Lung (tissue), 17 donors: ENCODE measurements at places on chromosomes 12 and 14.

GRCh38 chr12:11543457-11544158 is 105.9 kb upstream of the ETV6 start:
- peak; percentile 29 for DNase-seq

DNA sequence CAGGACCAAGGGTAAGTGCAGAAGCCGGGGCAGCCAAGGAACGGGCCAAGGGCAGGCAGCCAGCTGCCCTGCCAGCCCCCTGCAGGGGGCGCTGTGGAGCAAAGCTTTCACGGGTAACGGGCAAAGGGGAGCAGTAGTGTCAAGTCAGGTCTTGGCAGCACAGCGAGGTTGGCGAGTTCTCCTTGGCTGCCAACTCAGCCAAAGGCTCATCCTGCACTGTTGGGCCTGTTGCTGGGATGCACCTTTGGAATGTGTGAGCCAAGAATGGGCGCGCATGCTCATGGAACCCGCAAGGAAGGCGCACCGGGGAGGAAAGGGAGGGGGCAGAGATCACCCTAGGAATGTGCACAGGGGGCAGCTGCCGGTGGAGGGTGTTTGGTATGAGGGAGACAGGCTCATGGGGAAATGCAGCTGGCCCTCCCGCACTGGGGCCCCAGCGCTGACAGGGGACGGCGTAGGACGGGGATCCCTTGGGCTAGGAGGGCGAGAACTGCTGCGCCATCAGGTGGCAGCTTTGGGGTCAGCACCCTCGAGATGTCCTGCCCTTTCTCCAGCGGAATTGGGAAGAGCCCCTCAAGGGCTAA is 138.0 kb downstream of the ASCL4 start:
- peak; percentile 16 for DNase-seq

DNA sequence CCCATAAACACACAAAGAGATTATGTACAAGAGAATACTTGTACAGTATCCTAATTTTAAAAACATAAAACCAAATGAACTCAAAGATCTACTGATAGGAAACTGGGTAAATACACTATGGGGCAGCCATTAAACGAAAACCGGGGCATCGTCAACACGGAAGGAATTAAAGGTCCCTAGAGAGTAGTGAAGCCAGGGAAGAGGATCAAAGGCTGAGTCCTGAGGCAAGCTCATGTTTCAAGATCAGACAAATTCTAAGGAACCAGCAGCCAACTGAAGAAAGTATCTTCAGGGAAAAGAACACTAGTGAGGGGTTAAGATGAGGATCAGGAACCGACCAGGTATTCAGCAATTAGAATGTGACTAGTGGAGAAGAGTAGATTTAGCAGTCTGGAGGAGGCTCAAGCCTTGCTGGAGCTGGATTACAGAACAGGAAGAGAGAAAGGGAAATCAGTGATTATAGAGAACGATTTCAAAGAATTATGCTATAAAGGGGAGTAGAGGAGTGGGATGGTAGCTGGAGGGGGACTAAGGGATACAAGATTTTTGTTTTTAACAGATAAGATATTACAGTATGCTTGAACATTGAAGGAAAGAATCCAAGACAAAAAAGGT is 23.7 kb downstream of the SEL1L start:
- no peak for DNase-seq

- DNase-seq: no peak
These were observed 19.6 kb downstream of the AMN start for GRCh38 chr14:102942069-102942468.

DNA sequence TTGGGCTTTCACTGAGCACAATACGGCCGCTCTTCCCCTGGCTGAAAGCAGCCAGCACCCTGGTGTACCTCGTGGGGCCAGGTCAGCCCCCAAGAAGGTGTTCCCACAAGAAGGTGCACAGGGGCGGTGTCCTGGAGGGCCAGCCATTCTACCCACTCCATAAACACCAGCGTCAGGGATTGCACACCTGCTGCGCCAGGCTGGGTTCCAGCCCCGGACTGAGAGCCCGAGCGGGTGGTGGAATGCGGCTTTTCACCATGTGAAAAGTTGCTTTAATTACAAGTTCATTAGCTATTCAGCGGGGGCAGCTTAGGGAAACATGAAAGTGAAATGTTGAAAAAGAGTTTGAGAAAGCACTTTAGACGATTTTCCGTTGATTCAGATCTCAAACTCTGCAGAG is 17.5 kb upstream of the MMP17 start:
- no peak for DNase-seq
